Right renal cortex interstitium (tissue), 3 donors: ENCODE measurements at places on chromosomes 16 and 17.

DNA sequence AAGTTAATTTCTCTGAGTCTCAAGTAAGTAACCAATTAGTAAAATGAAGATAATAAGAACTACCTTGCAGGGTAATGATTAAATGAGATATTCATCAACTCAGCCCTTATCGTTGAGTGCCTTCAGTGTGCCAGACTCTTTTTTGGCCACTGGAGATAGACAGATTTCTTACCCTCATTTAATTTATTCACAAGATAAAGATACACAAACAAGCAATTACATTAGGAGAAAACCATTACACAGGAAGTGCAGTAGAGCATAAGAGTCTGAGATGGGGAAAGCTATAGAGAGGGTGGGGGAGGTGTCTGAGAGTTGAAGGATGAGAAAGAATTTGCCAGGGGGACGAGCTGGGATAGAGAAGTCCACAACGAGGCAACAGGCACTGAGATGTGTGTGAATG is 72.5 kb upstream of the BCAR1 start:
- DNase-seq = no peak

DNA sequence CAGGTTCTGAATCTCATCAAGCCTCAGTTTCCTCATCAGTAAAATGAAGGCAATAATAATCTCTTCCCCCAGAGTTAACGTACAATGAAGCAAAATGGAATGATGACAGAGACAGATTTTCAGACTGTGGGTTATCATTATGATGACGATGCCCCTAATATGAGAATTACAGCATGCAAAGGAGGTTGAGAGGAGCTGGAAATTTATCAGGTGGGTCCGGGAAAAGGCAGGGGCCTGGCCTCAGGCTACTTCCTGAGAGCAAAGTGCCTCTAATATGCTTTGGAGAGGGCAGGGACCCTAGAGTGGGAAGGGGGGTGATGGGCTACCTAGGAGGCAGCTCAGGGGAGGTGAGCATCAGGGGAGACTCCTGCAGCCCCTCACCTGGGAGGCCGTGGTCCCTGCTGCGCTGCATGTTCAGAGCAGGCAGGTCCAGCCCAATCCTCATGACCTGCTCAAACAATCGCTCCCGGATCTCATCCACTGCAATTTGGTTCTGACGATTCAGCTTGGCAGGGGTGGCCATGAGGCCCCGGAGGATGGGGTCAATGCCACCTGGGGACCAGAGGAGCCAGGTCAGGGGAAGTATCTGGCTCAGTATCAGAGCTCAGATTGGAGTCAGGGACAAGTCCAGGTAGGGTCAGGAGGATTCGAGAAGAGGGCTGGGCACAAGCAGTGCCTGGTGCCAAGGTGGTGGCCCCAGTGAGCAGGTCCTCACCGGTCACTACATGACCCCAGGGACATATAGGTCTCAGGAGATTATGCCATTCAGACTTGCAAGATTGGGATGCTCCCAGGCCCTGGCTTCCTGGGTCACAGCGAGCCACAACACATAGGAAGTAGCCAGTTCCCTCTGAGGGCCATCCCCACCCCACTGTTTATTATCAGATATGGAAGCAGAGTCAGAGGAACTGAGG is 8.1 kb downstream of the MPO start:
- no peak for DNase-seq

- DNase-seq = no peak
These were observed 15.5 kb downstream of the SPNS2 start for GRCh38 chr17:4514206-4514605.

GRCh38 chr17:53141731-53142130 is 681.0 kb upstream of the KIF2B start:
- no peak for DNase-seq

- no peak for DNase-seq
These were observed 684 bp downstream of the ZFP90 start for GRCh38 chr16:68539711-68540239.

DNA sequence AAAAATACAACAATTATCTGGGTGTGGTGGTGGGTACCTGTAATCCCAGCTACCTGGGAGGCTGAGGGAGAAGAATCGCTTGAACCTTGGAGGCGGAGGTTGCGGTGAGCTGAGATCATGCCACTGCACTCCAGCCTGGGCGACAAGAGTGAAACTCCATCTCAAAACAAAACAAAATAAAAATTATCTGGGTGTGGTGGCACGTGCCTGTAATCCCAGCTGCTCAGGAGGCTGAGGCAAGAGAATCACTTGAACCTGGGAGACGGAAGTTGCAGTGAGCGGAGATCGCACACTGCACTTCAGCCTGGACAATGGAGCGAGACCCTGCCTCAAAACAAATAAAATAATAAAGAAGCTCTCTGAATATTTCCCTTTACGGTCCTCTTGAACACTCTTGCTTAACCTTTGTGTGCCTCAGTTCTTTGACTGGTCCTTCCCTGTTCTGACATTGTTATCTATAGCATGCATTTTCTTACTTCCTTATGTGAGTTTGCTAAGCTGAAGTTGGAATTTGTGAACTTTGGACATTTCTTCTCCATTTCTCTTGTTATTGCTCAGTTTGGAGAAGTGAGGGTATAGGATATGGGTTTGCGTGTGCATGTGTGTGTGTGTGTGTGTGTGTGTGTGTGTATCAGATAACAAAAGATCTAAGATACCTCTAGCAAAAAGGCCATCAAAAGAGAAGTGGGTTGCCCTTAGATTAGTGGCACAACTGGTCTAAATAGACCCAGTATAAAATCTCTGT is 29.7 kb upstream of the WSB1 start:
- DNase-seq = no peak

GRCh38 chr16:29710227-29711219 is 31.5 kb downstream of the QPRT start:
- no peak for DNase-seq

DNA sequence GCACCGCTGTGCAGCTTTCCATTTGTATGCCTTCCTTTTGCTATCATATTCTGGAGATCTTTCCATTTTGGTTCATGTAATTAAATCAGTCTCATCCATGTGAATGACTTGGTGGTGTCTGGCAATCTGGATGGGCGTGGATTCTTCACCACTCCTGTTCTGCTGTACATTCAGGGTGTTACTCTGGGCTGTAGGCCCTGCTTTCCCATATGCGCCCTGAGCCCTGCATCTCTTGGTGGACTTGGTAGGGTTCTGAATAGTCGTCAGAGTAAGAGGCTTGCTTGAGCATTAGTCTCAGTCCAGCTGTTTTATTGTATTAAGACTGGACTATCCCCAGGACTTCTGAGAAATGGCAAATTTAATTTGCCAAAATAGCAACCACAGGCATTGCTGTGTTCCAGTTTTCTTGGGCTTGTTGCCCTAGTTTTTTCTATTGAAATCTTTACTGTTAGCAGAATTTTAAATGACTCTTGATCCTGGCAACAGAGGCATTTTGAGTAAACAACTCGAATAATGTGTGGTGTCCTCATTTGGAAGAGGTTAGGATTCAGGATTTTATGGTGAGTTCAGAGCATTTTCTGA is 14.9 kb downstream of the BANP start:
- DNase-seq = no peak

DNA sequence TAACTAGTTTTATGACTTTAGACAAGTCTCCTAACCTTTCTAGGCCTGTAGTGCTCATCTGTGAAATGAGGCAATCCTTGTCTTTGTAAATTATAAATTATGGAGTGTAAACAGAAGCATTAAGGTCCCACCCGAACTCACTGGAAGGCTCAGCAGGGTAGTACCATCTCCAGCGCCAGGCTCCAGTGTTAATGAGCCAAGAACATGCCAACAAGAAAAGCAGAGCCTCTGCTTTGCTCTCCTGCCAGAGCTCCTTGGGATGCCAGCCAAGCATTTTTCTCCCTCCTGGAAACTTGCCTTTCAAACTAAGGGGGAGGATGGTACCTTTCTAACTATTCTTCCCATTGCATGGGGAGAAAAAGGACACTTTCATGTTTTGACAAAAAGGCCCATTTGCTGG is 14.9 kb downstream of the LIMD2 start:
- DNase-seq = no peak

DNA sequence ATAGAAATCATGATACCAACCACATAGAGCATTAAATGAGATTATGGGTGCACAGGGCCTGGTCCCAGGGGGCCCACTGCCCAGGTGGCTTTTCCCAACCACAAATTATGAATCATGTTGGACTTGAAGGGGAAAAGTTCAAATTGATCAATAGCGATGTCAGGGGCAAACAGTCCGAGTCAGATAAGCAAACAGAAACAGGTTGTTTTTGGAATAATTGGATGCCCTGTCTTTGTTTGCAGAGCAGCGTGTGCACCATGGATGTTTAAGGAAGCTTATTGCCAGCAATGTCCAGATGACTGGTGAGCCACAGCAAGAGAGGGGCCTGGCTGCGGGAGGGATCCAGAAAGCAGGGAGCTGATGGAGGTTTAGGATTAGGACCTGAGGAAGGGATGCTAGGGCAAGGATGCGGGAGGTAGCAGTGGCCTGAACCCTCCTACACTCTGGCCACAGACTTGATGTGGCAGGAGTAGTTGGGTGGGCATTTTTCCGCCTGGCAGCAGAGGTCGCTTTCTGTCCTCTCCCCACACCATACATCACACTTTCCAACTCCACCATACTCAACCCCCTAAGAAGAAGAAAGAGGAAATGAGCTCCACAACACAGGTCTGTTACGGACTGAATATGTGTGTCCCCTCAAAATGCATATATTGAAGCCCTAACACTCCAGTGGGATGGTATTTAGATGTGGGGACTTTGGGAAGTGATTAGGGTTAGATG is 266.4 kb upstream of the RPL38 start:
- no peak for DNase-seq

- no peak for DNase-seq
These were observed 2.8 kb downstream of the NLK start for GRCh38 chr17:28045304-28045703.

DNA sequence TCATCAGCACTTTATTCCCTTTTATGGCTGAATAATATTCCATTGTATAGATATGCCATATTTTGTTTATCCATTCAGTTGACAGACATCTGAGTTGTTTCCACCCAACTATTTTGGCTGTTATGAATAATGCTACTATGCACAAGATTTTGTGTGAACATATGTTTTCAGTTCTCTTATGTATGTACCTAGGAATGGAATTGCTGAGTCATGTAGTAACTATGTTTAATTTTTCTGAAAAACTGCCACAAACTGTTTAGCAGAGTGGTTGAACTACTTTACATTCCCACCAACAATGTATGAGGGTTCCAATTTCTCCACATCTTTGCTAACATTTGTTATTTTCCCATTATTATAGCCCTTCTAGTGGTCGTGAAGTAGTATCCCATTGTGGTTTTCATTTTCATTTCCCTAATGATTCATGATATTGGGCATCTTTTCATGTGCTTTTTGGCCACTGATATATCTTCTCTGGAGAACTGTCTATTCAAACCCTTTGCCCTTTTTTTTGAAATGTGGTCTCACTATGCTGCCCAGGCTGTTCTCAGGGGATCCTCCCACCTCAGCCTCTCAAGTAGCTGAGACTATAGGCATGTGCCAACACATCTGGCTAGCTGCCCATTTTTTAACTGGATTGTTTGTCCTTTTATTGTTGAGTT is 26.3 kb downstream of the SMURF2 start:
- no peak for DNase-seq

- DNase-seq = no peak
These were observed 14.4 kb downstream of the IRX5 start for GRCh38 chr16:54945063-54945462.

DNA sequence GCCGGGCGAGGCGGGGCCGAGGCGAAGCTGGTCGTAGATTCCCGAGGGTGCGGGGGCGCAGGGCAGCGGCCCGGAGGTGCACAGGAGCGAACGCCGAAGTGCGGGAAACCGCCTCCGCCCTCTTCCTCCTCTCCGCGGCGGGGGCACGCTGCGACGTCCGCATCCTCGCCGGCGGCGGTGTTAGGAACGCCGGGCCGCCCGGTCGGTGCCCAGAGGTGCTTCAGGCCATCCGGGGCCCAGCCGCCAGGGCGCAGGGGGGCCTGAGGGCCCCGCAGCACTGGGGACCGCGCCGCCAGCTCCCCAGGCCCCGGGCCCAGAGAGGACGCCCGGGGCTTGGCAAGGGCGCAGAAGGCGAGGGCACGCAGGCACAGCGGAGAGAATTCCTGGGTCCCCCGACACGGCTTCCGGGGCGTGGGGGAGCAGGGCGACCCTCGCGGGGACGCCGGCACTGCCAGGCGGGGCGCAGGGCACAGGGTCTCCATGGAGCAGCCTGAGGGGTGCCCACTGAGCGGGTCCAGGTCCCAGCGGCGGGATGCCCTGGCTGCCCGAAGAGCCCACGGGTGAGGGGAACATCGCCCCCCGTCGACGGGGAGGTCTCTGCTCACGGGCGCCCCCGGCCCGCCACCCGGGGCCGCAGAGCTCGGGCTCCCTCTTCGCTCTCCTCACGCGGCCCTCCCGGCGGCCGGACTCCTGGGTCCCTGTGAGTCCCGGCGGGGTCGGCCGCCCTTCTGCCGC is 576 bp downstream of the EPOP start:
- DNase-seq = no peak

- DNase-seq = no peak
These were observed 6.0 kb downstream of the MPG start for GRCh38 chr16:83781-84615.

DNA sequence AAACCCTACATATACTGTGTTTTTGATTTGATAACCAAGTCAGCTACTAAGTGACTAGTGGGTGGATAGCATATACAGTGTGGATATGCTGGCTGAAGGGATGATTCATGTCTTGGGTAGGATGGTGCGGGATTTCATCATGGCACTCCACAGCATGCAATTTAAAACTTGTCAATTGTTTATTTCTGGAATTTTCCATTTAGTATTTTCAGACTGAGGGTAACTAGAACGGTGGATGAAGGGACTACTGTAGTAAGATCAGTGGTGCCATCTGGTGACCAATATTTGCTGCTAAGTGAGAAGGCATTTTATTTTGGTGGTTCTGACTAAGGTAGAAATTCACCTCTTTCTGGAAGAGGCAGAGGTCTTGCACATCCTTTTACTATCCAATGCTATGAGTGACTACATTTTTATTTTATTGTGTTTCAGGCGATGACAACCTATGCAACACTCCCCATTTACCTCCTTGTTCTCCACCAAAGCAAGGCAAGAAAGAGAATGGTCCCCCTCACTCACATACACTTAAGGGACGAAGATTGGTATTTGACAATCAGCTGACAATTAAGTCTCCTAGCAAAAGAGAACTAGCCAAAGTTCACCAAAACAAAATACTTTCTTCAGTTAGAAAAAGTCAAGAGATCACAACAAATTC is 3.1 kb downstream of the CDC6 start:
- no peak for DNase-seq

DNA sequence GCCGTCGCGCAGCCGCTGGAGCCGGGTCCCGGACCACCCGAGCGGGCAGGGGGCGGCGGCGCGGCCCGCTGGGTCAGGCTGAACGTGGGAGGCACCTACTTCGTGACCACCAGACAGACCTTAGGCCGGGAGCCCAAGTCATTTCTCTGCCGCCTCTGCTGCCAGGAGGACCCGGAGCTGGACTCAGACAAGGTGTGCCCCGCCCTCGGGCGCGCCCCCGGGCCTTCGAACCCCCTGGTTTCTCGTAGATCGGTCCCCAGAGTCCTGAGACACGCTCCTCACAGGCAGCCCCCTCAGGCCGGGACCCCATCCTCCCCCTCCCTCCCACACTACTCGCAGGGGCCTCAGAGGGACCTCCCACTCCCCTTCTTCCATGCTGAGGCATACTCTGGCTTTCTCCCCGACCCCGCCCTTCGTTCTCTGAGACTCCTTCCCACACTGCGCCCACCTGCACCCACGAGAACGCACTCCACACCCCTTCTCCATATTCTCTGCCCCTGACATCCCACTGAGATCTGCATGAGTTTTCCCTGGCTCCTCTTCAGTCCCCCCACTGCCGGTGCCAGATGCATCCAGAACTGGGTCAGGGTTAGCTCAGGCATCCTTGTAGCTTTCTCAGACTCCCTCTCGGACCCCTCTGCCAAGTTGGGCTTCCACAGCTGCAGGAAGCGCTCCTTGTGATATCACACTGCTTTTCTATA is 523 bp downstream of the KCTD2 start:
- DNase-seq = no peak
